CD4-positive, alpha-beta T cell treated with Interferon alpha-2 for 1 hour (primary cell): ENCODE measurements at places on chromosomes 1 and 21.

- DNase-seq = no peak
These were observed 36.5 kb upstream of the SELENON start for GRCh38 chr1:25763493-25763892.

DNA sequence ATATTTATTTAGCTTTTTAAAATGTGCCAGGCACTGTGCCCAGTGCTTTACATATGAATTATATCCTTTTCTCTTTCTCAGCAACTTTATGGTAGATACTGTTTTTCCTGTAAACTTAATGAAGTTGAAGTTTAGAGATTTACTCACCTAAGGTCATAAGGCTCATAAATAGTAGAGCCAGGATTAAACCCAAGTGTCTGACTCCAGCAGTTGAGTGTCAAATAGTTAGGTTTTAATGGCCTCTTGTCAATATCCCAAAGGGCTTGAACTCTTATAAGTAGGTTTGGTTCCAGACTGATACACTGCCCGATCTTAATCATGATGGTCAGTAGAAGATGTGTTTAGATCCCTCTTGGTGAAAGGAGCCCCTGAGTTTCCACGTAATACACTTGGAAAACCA lies 37.8 kb downstream of the RABGAP1L start:
- DNase-seq = no peak

DNA sequence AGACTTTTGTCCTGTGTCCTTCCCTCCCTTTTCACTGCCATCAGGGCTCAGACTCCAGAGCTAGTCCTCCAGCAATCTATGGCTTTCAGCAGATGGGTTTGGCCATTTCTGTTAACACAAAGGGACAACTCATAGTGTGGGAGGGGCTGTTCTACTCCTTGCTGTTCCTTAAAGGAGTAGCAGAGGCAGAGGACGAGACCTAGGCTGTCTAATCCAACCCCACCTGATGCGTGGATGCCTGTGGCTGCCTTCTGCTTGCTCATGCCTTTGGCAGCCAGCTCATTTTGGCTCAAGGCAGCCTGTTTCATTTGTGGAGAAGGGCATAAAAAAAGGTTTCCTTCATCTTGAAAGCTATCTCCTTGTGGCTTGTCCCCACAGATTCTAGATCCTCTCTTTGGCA lies 27.0 kb downstream of the MFSD2A start:
- no peak for DNase-seq

DNA sequence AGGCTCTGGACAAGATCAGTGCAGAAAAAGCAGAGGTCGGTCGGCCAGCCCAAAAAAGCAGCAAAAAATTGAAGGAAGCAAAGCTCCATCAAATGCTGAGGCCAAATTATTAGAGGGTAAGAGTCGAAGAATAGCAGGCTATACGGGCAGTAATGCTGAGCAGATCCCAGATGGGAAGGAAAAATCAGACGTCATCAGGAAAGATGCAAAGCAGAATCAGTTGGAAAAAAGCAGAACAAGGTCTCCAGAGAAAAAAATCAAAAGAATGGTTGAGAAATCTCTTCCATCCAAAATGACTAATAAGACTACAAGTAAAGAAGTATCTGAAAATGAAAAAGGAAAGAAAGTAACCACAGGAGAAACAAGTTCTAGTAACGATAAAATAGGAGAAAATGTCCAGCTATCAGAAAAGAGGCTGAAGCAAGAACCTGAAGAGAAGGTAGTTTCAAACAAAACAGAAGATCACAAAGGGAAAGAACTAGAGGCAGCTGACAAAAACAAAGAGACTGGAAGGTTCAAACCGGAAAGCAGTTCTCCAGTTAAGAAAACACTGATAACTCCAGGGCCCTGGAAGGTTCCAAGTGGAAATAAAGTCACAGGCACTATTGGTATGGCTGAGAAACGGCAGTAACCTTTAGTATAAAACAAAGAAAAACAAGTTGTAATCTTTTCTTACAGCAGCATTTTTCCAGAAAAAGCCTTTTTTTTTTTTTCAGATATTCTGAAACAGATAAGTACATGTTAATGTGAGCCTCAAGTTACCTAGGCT lies 75.7 kb downstream of the PHTF1 start:
- no peak for DNase-seq

DNA sequence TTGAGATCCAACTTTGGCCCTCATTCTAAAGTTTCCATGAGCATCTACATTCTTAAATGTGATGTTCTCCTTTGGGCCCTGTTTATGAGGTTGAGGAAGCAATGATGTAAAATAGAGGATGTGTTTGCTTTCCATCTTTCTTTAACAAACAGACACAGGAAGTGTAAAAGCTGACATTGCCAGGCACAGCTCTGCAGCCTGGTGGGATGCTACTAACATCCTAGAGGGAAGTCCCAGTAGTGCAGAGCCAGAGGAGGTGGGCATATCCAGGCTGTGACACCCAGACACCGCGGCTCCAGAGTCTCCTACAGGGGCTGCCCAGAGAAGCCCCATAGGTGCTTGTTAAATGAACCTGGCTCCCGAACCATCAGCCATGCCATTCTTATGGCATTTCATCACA lies 16.2 kb downstream of the OLFML2B start:
- DNase-seq = no peak

- no peak for DNase-seq
These were observed 35.0 kb upstream of the RAP1GAP start for GRCh38 chr1:21704145-21704544.

DNA sequence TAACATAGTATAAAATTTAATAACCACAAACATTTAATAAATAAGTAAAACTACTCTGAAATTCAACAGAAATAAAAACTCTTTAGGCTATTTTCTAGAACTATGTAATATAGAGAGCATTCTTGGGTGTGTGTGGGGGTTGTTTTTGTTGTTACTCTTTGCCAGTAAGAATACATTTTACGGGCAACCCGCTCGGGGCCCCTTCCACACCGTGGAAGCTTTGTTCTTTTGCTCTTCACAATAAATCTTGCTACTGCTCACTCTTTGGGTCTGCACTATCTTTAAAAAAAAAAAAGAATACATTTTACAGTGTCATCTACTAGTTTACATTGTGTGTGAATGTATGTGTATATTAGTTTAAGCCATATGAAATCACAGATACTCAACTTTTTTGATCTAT lies 16.0 kb upstream of the GIPC2 start:
- no peak for DNase-seq

GRCh38 chr1:10615932-10616671 lies 141.4 kb downstream of the PEX14 start:
- no peak for DNase-seq

GRCh38 chr1:238681451-238681850 lies 704.9 kb upstream of the CHRM3 start:
- DNase-seq = no peak

- DNase-seq = no peak
These were observed 196.5 kb downstream of the DYRK1A start for GRCh38 chr21:37562920-37563640.

DNA sequence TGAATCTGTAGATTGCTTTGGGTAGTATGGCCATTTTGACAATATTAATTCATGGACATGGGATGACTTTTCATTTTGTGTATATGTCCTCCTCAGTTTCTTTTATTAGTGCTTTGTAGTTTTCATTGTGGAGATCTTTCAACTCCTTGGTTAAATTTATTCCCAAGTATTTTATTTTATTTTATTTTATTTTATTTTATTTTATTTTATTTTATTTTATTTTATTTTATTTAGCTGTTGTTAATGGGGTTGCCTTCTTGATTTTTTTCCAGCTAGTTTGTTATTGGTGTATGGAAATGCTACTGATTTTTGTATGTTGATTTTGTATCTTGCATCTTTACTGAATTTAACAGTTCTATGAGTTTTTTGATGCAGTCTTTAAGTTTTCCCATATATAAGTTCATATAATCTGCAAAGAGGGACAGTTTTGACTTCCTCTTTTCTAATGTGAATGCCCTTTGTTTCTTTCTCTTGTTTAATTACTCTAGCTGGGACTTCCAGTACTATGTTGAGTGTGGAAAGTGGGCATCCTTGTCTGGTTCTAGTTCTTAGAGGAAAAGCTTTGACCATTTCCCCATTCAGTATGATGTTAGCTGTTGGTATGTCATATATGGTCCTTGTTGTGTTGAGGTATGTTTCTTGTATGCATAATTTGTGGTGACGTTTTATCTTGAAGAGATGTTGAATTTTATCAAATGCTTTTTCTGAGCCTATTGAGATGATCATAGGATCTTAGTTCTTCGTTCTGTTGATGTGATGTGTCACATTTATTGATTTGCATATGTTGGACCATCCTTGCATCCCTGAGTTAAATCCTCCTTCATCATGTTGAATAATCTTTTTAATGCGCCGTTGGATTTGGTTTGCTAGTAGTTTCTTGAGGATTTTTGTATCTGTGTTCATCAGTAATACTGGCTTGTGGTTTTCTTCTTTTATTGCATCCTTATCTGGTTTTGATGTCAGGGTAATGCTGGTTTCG lies 14.3 kb downstream of the CEPT1 start:
- DNase-seq = no peak

DNA sequence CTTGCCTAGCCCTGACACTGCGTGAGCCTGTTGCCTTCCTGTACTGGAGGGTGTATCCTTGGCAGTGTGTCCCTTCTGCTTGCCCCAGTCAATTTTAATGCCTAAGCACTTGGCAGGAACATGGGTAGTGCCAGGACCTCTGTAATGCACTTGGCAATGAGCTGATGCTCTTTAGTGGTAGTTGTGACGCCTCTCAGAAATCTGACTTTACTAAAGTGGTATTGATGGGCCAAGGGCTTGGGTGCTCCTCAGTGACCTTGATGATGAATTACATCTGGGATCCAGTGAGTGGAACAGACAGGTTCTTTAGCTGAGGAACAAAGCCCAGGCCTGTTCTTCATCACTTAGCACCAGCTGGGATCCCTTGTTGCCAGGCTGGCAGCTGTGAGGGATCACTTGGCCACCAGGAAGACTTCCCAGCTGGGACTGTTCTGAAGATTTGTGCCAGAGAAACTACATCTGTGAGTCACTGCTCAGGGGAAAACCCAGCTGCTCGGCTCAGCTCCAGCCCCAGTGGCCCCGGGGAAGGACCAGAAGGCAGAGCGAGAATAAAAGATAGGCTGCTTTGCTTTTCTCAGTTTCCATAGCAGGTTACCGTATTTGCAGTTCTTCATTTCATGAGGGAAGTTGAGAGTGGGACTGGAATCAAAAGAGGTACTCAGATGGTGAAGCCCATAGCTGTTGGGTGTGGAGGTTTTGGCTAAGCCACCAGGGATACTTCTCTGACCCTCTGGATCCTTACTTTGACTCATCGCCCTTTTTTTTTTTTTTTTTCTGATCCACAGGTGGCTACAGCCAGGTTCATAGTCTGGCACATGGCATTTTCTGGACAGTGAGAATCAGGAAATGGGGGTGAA lies 28.5 kb upstream of the KCNA2 start:
- DNase-seq = peak; percentile 71

GRCh38 chr1:223776075-223776814 lies 63.9 kb downstream of the CAPN2 start:
- peak; percentile 30 for DNase-seq

DNA sequence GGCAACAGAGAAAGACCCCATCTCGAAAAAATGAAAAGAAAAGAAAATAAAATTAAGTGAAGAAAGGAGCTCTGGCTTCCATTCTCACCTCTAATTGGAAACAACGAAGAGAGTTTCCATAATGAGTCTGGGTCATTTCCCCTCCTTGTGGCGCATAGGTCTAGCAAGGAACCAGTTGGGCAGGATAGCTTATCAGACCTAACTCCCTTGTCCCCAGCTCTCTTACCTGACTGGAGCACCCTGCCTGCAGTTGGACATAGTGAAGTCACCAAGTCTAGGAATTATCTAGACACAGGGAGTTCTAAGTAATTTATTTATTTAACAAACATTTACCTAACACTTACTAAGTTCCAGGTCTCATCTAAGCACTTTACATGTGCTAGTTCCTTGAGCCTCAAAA lies 63.0 kb upstream of the RAB4A start:
- no peak for DNase-seq

GRCh38 chr1:53276153-53276901 lies 38.0 kb upstream of the MAGOH start:
- DNase-seq = no peak

DNA sequence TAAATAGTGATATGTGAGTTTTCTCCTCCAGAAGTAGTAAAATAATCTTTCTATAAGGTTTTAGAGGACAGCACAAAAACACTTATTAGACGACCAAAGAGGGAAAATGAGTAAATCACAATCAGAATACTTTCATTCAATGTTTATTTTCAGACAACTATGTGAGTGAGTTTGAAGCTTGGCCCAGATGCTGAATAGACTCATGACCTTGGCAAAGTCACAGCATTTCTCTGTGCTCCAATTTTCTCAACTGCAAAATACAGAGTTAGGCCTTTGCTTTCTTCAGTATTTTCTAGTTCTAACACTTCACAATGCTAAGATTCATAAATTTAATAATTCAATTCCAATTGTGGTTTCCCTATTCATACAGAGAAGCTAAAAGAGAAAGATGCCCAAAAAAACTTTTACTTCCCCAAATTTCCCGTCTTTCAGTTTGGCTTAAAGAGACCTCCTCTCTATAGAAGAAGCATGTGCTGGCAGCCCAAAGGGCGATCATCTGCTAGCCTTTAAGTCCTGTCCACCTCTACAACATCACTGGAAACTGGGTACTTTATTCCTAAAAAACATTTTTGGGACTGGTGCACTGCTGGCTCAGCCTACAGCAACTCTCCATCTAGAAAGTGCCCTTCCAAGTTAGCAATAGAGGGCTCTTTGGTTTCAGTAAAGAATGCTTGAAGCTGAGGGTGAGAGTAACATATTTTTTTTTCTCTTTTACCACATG lies 116.8 kb upstream of the GORAB start:
- no peak for DNase-seq

GRCh38 chr1:169184812-169185211 lies 78.3 kb downstream of the ATP1B1 start:
- no peak for DNase-seq

DNA sequence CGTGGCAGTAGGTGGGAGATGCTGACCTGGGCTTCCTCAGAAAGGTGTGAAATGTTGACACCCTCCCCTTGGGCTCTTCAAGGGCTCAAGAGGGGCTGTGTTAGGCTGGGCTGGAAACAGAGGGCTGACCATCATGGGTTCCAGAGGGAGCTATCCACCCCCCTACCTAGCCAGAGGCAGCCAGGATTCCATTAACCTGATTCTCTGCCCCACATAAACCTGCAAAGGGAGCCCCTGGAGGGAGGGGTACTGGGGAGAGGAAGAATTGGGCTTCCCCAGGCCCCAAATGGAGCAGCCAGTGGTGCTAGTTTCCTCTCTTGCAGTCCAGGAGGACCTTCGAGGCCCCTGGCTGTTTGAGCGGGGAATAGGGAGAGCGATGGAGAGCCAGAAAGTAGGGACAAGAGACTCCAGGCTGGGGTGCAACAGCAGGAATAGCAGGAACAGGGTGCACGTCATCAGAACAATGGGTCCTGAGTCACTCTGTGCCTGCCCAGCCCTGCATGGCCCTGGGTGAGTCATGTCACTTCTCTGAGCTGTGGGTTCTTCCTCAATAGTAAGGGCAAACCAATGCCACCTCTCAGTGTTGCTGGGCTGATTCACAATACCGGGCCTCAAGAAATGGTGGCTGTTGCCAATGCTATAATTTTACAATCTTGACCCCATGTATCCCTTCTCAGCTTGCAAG lies 121.2 kb downstream of the EPHB2 start:
- DNase-seq = peak; percentile 38

DNA sequence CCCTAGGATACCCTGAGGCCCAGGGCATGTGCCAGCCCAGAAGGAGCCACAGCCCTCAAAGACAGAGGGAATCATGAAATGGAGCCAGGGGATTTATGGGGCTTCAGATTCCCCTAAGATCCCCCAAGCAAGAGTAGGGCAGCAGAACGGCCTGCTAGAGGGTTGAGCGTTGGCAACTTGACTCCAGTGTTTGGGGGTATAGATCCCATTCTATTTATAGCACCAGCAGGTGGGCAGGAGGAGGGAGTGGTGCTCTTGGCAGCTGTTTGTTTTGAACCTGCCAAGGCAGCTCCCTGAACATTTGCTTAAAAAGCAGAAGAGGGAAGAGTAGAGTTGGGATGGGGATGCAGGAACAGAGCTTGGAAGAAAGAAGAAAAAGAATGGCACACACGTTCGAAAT lies 33.7 kb downstream of the GLUL start:
- DNase-seq = no peak
